Pons (tissue), 1 donor: ENCODE measurements at places on chromosomes 3 and 15.
A peak's percentile ranks its signal among the peaks of the same experiment; 100 is the strongest.

DNA sequence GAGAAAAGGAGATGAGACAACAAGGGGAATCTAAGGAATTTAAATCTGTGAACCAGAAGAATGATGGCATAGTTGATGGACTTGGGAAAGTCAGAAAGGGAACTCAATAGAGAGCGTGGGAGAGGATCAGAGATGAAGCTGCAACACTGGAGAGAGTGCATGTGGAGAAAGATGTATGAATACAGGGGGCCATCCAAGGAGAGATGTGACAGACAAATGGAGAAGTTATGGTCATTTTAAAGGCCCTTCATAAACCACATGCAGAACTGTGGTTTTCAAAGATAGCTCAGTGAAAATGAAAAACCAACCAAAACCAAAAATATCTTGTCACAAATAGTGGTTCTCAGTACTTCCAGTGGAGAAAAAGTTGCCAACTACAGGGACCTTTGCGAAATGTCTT lies 265.2 kb downstream of the SUCLG2 start:
- DNase-seq, result no peak

- DNase-seq, result no peak
Measured at GRCh38 chr15:85454403-85454802, 74.0 kb downstream of the AKAP13 start.

DNA sequence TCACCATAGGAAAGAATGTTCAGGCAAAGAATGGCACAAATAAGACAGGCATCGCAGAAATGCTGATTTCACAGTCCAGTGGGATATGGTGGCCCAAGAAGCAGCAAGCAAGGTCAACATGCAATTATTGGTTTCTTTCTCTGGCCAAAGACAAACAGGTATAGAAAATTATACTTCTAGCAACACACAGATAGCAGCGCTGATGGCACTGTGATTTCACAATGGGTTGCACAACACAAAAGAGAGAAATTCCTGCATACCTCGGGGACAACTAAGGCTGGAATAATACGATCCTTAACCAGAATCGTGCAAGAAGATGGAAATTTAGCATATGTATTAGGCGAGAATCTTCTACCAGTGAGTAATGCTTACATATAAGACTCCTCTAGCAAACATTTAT lies 76.3 kb upstream of the NR2F2 start:
- DNase-seq, result no peak

DNA sequence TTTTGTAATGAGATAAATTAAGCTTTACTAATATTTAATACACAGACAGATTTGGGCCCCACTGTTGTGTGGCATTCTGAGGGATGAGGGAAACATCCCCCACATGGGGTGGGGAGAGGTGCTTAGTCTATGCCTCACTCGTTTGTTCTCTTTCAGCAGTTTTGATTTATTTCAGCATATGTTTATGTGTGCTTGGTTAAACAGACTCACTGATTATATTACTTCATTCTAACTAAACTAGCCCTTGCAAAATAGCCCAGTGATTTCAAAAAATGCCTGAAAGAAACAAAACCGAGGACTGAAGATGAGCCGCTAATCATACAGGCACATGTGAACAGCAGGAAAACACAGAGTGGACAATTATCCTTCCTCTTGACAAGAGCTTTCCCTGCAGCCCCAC lies 27.2 kb downstream of the TNFAIP8L3 start:
- DNase-seq, result no peak

DNA sequence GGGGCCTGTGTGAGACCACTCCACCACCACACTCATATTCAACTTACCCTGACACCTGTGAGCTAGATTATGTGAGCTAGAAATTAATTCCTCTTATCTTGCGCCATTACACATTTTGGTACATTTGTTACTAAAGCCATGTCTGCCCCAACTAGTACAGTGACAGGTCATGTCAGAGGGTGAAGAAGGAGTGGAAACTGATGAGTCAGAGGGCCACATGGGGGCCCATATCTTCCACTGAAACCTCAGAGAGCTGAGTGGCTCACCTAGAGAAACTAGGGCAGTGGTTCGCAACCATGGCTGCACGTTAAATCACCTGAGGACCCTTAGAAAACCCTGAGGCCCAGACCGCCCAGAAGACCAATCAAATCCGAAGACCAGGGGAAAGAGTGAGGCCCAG lies 15.7 kb upstream of the MEF2A start:
- no peak for DNase-seq

- no peak for DNase-seq
Measured at GRCh38 chr15:42070279-42070975, 23.9 kb downstream of the PLA2G4D start.

- DNase-seq, result peak; percentile 6
Measured at GRCh38 chr3:147507638-147508286, 98.6 kb downstream of the ZIC1 start.

- no peak for DNase-seq
Measured at GRCh38 chr15:63601026-63601703, 4.0 kb downstream of the FBXL22 start.

DNA sequence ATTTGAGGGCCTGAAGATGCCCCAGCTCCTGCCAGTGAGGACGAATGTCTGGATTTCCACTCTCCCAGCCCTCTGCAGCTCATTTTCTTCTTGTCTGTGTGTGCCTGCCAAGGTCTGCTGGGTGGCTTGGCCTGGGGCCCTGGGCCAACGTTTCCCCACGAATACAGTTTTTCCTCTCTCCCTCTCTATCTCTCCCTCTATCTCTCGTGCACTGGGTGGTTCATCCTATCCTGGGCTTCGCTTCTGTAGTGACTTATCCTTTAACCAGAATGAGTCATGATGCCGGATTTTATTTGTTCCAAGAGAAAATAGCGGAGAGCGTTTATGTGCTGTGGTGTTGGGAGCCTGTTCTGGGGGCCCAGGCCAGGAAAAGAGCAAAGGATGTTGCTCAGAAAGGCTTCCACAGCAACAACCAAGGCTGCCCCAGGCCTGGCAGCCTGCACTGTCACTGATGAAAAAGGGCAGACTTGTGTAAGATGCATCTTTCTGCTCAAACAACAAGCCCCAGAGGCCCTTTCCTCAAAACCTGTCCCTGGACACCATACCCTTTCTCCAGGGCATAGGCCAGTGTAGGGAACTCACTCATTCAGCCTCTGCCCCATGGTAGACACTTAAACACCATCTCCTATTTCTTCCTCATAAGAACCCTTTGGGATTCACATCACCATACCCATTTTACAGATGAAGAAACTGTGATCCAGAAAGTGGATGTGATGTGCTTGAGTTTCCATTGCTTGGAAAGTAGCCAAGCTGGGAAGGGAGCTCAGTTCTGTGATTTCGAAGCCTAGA lies 47.3 kb downstream of the ITGA11 start:
- no peak for DNase-seq

DNA sequence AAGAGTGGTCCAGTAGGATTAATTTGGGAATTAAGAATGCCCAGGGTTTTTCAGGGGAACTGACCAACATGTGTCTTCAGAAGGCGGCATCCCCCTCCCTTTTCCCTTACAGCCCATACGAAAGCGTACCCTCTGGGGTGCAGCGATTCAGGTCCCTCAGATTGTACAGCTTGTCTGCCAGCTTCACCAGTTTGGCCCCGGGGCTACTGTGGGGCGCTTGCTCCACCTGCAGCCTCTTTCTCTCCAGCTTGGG lies 848 bp downstream of the HDDC3 start:
- DNase-seq, result no peak

DNA sequence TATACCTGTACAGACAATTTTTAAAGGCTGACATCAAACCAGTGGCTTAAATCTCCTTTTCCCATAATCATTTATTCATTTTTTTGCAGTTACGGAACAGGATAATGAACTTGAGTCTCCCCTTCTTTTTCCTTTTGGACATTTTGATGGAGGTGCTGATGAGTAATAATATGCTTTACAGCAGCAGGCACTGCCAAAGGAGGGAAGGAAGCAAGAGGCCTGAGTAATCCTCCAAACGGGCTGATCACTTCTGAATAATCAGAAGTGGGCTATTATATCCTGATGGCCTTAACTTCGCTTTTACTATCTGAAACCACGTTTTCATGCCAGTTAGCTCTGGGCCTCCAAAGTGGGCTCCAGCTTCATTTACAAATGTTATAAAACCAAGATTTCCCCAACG lies 527.2 kb downstream of the FOXP1 start:
- no peak for DNase-seq

DNA sequence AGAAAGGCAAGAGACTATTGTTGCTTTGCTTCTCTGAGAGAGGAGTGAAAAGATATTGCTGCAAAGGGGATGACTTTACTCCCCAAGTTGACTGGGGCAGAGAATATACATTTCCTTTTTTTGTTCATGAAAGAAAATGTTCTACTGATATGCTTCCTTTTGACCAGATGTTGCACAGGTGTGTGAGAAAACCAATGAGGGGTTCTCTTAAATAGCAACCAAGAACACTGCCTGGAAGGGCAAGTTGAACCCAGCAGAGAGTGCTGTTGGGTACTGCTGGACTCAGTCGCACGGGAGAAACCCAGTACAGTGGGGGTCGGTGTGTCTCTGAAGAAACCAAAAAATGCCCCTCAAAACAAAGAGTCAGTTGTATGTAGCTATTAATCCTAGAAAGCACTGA lies 101.2 kb downstream of the CHST2 start:
- DNase-seq, result no peak

DNA sequence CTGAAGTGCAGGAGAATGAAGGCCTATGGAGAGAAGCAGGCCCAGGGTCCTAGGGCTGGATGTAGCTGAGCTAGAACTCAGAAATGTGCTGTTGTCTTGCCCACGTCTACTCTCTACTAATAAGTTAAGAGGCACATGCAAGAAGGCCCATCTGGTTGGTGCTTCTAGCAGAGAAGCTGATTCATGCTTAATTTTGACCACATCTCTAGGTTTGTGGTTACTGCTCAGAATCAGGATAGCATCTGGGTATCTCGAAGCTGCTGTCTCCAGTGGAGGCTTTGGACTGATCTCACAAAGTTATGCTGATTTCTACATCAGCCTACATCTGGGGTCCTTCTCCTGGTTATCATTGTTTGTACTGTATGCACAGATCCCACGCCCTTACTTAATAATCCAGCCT lies 87.3 kb downstream of the CACNA1D start:
- DNase-seq, result no peak

- no peak for DNase-seq
Measured at GRCh38 chr3:141507392-141508066, 20.7 kb downstream of the RASA2 start.

GRCh38 chr3:144772372-144772771 lies 800.7 kb downstream of the DIPK2A start:
- DNase-seq, result no peak

DNA sequence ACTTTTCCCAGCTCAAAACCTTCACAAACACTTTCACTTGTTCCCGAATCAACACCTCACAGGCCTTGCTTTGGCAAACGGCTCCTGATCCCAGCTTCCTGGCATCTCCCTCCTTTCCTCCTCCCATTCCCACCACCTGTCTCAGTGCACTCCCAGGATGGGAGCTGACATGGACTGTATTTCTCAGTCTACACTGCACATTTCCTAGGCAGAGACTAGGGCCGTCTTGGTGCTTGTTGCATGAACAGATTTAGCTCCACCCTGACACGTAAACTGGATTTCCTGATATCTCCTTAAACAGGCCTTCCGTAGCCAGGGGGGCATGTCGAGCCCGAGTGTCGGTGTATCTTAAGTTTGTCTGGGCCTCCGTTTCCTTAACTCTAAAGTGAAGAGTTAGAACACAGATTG lies 790 bp upstream of the WHAMM start:
- no peak for DNase-seq

- DNase-seq, result no peak
Measured at GRCh38 chr3:146559388-146559787, 15.0 kb upstream of the PLSCR1 start.

- no peak for DNase-seq
Measured at GRCh38 chr15:36977659-36978058, 122.7 kb downstream of the MEIS2 start.

GRCh38 chr15:74293021-74293810 lies 57.1 kb downstream of the CCDC33 start:
- no peak for DNase-seq

DNA sequence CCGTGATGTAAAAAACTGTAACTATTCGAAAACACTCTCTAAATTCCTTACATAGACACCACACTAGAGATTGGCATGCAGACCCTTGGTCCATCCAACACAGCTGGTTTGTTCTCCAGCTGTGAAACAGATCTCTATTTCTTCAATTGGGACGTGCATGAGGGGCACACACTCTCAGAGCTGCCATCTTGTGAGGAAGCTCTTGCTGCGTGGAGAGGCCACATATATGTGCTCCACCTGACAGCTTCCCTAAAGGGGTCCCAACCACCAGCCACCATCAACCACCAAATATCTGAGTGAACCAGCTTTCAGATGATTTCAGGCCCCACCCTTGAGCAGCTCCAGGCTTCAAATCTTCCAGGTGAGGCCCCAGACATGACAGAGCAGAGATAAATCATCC lies 25.6 kb downstream of the SSUH2 start:
- no peak for DNase-seq

- no peak for DNase-seq
Measured at GRCh38 chr15:70222606-70223005, 124.9 kb upstream of the TLE3 start.

- DNase-seq, result peak; percentile 30
Measured at GRCh38 chr15:66619152-66619903, 53.5 kb upstream of the LCTL start.

DNA sequence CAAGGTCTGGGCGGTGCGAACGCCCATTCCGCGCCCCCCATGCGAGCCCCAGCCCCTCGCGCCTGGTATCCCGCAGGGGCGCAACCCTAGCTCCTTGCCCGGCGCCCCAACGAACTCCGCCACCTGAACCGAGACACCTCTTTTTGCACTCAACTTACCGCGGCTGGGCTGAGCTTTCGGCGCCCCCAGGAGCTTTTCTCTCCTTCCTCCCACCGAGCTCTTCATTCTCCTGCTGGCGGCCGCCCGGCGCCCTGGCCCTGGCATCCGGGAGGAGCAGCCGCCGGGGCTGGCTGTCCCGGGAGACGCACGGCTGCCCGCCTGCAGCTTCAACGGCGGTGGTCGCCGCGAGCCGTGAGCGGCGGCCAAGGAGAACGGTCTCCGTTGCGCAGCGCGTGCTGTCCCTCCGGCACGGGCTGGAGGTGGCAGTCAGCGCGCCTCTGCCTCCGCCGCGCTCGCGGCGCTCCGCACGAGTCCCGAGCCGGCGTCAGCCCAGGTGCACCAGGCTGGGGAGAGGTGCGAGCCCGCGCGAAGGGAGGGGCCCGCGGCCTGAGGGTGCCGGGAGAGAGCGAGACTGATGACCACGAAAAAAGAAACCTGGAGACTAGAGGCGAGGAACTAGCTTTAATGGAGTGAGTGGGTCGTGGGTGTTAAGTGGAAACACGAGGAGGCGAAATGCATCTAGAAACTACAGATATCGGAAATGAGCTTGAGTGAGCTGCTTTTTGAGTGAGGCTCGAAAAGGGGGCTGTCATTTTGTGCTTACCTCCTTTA lies 621.5 kb upstream of the ZNF385D start:
- no peak for DNase-seq

GRCh38 chr3:188339410-188340295 lies 185.7 kb downstream of the LPP start:
- no peak for DNase-seq

DNA sequence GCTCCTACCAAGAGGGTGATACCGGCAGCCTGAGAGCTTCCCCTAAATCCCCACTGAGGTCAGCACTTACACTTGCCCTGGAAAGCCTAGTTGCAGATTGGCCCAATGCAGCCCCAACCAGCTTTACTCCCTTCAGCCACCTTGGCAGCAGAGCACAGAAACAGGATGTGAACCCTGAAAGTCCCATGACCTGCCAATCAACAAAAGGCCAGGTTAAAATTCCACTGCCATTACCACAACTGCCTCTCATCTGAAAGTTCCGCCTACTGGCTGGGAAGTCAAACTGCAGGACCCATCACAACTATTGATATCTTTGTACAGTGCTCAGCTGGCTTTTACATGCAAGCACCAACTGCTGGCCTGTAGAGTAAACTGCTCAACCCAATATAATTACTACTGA lies 156.2 kb downstream of the ZMAT3 start:
- DNase-seq, result no peak
